ENCODE measurements at places on chromosomes 1 and 21.

DNA sequence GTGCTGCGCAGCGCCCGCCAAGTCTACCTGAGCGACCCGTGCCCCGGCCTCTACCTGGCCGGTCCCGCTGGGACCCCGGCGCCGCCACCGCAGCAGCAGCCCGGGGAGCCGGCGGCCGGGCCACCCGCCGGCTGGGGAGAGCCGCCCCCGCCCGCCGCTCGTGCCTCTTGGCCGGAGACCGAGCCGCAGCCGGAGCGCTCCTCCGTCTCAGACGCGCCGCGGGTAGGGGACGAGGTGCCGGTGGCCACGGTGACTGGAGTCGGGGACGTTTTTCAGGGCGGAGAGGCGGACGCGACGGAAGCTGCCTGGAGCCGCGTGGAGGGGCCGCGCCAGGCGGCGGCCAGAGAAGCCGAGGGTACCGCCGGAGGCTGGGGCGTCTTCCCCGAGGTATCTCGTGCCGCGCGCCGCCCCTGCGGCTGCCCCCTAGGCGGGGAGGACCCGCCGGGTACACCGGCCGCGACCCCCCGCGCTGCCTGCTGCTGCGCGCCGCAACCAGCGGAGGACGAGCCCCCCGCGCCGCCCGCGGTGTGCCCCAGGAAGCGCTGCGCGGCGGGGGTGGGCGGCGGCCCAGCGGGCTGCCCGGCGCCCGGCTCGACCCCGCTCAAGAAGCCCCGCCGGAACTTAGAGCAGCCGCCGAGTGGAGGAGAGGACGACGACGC lies 646 bp downstream of the IER5 start:
- no peak for DNase-seq

GRCh38 chr1:60113028-60113427 lies 39.5 kb upstream of the C1orf87 start:
- no peak for DNase-seq

GRCh38 chr1:95578462-95578861 lies 344.5 kb downstream of the RWDD3 start:
- DNase-seq = no peak

GRCh38 chr1:192171123-192171522 lies 12.9 kb downstream of the RGS18 start:
- DNase-seq = no peak

GRCh38 chr1:65952696-65953095 lies 160.0 kb downstream of the PDE4B start:
- no peak for DNase-seq

- no peak for DNase-seq
Observed at GRCh38 chr1:226920446-226920894, 19.6 kb upstream of the COQ8A start.

GRCh38 chr1:180310095-180310494 lies 80.0 kb downstream of the LHX4 start:
- no peak for DNase-seq

DNA sequence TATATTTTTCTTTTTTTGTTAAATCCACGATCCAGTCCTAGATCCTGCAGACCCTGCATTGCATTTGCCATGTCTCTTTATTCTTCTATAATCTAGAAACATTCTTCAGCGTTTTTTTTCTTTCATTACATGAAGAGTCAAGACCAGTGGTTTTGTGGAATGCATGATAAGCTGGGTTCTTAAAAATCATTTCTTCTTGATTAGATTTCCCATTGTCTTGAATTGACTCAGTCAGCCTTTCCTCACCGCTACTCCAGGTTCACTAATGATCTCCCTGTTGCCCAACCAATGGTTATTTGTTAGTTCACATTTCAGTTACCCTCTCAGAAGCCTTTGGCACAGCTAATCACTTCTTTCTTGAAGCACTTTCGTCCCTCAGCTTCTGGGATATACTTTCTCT lies 25.2 kb downstream of the CHD1L start:
- DNase-seq = no peak

DNA sequence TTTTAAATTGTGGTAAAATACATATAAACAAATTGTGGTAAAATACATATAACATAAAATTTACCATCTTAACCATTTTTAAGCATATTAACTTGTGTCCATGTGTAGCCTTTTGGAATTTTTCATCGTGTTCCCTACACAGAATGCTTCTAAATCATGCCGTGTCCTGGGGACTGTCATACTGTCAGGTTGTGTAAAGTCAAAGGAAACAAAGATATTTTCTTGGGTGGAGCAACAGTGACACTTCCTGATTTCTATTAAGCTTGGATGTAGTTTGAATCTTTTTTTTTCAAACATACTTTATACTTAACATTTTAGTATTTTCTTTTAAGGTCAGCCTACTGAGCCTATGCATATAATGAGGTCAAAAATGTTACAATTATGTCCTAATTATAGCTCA lies 32.3 kb downstream of the DOP1B start:
- no peak for DNase-seq

DNA sequence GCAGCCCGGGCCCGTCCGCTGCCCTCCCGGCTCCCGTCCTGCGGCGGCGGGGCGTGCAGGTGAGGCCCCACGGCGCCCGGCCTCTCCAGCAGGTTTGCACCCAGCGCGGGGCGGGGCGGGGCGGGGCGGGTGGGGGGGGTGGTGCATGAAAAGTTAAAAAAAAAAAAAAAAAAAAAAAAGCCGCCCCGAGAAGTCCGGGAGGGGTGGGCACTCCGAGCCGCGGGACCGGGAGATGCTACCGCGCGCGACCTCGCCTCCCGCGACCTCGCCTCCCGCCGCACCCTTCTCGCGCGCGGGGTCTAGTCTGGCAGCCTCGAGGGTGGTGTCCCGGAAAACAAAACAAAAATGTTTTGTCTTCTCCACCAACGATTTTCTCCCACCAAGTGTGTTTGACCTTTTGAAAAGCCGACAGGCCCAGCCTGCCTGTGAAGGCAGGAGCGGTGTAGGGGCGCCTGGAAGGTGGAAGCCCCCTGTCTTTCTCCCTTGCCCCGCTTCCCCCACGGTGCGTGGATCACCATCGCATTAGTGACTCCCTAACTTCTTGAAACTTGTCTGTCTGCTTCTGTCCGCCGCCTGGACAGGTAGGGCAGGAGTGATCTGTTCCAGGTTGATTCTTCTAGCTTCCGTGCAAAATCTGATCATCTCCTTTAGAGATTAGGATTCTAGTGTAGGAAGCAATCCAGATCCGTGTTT lies 569 bp downstream of the RCAN3 start:
- no peak for DNase-seq

- no peak for DNase-seq
Observed at GRCh38 chr1:65449214-65449823, 28.9 kb downstream of the LEPR start.

DNA sequence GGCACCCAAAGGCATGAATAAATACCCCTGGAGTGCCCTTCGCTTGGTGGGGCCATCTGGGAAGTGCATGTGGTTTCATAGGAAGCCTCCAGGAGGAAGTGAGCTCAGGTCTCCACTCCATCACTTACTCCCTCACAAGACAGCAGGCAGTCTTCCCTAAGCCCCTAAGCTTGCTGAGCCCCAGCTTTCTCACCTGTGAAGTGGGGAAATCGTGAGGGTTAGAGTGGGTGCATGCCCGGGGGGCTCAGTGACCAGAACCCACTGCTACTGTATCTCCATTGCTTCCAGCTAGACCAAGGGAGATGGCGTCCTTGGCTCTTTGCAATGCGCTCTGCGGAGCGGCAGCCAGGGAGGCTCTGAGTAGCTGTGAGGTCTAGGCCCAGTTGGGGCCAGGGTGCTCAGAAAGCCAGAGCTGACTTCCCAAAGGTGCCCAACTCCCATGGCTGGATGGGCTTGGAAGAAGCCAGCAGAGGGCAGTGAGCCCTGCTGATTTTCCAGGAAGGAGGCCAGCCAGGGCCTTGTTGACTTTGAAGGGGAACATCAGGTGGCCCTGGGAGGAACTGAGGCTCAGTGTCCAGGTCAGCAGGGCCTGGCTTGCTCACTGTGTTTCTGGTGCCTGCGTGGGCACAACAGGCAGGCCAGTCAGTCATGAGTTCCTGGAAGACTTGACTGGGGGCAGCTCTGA lies 27.3 kb downstream of the CDCP2 start:
- DNase-seq = no peak

Measured in substantia nigra (tissue), 51 donors.